ENCODE measurements at places on chromosomes 16 and 17.

GRCh38 chr17:14950216-14950615 lies 314.9 kb downstream of the PMP22 start:
- DNase-seq: no peak

GRCh38 chr16:78571898-78572358 lies 472.5 kb downstream of the WWOX start:
- DNase-seq: no peak

- no peak for DNase-seq
Observed at GRCh38 chr17:71995590-71995989, 125.2 kb upstream of the SOX9 start.

GRCh38 chr17:82884970-82885353 lies 45.1 kb upstream of the ZNF750 start:
- DNase-seq: no peak

DNA sequence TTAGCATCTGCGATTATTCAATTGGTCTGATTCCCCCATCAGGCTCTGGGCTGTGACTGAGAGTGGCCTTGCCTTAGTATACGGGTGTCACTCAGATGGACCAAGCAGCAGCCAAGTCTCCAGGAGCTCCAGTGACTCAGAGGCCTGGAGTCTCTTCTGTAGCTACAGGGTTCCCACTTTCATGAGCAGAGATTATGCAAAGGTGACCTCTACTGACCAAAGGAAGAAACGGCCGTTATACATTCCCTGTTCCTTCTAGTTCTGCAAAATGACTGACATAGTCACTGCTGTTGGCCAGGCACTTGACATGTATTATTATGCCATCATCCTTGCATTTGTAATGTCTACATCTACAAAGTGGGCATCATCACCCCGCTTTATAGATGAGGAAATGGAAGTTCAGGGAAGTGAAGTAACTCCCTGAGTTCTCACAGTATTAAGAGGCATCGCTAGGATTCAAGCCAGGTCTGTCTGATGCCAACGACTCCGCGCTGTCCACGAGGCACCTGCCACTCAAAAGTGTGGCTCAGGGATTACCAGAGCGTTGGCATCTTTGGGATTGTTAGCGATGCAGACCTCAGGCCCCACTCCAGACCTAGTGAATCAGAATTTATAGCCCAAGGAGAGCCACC lies 23.3 kb downstream of the SLC38A7 start:
- DNase-seq: peak; percentile 89

DNA sequence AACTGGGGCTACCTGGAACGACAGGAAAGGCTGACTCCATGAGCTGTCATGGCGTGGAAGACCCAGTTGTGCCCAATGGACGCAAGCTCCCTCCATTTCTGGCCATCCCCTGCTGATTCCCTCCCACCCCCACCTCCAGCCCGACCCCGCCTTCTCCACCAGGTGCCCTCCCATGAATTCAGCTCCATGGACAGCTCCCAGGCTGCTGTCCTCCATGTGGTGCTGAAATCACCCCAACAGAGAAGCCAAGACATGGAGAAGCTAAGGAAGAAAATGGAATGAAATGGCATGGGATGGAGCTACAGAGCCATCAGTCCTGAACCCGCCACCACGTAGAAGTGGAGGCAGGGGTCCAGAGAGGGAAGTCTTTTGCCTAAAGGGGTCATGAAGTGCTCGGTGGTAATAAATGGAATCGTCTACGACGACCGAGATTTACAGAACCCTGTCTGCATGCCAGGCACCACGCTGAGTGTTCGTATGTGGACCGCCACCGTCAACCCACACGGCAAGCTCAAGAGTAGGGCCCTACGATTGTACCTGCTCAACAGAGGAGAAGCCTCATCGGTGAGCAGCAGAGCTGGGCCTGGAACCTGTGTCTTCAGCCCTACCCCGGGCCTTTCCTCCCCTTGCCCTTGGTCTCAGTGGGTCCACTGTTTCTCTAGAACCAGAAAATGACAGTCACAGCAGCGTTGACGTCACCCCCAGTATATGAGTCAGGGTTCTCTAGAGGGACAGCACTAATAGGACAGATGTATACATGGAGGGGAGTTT lies 9.3 kb upstream of the ZC3H18 start:
- DNase-seq: peak; percentile 70

- DNase-seq: no peak
Observed at GRCh38 chr16:921321-921905, 49.4 kb downstream of the LMF1 start.

GRCh38 chr17:7058831-7059447 lies 15.0 kb upstream of the SLC16A11 start:
- no peak for DNase-seq

DNA sequence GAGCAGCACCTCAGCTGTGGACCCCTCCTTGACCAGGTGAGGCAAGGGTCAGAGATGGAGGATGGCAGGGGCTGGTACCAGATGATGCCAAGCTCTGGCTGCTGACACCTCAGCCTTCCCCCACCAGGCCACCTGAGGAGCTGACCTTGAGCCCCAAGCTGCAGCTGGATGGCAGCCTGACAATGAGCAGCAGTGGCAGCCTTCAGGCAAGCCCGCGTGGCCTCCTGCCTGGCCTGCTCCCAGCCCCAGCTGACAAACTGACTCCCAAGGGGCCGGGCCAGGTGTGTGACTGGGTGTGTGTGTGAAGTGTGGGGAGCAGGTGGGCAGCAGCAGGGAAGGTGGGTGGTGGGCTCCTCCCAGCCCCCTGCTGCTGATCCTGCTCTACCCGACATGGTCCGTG lies 4.7 kb upstream of the NRN1L start:
- no peak for DNase-seq

DNA sequence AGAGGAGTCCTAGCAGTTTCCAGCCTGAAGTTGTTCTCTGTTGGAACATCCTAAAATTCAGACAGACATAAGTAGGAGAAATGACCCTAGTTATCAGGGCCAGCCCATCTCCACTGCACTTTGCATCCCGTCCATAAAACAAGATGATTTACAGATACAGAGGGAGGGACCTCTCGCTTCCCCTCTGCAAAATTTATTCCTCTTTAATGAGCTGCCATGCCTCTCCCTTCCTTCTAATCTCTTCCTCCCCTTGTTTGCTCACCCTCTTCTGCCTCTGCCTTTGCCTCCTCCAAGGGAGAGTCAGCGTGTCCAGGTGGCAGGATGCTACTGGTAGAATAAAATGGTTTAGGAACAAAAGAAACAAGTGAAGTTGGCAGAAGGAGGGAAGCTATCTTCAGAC lies 351.3 kb downstream of the SOX9 start:
- DNase-seq: no peak

- DNase-seq: no peak
Observed at GRCh38 chr17:51997723-51998122, 160.8 kb downstream of the CA10 start.

DNA sequence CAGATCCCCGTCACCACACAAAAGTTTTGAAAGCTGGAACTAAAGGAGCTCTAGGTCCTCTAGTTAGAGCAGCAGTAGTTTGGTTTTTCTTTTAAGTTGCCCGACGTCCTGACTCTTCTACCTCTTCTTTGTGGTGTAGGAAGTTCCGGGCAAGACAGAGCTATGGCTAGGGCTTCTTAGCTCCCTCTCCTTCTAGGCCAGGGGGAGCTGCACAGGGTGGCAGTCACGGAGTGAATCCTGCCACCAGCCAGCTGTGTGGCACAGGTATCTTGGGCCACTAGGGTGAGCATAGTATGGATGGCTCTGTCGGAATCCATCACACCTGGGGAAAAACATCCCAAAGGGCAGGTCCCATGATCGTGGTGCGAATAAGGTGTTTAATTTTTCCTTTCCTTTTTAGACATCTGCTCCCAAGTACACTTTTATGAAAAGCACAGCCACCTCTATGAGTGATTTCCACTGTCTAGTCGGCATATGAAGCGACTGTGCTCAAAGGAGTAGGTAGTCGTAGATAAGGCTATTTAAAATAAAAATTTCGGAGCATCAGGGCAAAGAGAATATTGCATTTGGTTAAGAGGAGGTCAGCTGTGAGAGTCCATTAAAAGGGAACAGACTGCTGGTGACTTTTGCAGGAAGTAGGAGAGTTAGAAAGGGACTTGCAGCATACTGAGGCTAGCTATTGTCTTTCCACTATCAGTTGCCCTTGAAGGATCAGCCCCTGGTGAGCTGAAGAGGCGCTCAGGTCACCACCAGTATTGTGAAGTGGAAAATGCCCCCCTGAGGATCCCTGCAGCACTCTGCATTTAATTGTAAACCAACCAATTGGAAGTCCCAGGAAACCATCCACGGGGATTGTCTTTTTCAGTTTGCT lies 2.1 kb downstream of the PRKCA start:
- no peak for DNase-seq

- no peak for DNase-seq
Observed at GRCh38 chr17:28956112-28956511, 4.8 kb upstream of the PHF12 start.

DNA sequence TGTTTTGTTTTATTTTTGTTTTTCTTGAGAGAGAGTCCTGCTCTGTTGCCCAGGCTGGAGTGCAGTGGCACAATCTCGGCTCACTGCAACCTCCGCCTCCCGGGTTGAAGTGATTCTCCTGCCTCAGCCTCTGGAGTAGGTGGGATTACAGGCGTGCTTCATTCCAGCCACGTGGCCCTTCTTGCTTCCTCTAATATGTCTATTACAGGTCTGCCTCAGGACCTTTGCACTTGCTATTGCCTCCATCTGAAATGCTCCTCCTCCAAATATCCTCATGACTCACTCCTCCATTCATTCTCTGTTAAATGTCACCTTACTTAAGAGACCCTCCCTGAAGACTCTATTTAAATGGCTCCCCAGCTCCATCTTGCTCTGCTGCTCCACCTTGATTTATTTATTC lies 39.0 kb downstream of the LYRM9 start:
- no peak for DNase-seq

GRCh38 chr17:44559634-44560554 lies 2.6 kb downstream of the FZD2 start:
- no peak for DNase-seq

- DNase-seq: no peak
Observed at GRCh38 chr16:67387479-67388079, 5.7 kb downstream of the TPPP3 start.

DNA sequence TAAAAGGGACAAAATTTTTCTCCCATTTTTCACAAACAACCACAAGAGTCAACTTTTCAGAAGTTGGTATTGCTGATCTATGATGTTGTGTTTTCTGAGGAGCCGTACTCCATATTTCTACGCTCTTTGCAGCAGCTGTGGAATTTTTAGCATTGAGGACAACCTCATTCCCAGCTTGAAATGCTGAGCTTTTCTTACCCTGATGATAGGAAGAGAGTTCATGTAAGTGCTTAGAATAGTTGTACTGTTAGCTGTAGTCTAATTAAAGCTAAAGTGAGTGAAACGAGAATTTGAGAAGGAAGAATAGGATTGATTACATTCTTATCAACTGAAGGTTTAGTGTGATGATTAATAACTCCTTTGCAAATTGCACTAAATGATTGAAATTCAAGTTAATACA lies 72.3 kb downstream of the NF1 start:
- DNase-seq: no peak

- DNase-seq: no peak
Observed at GRCh38 chr16:80260906-80261311, 279.9 kb upstream of the DYNLRB2 start.

DNA sequence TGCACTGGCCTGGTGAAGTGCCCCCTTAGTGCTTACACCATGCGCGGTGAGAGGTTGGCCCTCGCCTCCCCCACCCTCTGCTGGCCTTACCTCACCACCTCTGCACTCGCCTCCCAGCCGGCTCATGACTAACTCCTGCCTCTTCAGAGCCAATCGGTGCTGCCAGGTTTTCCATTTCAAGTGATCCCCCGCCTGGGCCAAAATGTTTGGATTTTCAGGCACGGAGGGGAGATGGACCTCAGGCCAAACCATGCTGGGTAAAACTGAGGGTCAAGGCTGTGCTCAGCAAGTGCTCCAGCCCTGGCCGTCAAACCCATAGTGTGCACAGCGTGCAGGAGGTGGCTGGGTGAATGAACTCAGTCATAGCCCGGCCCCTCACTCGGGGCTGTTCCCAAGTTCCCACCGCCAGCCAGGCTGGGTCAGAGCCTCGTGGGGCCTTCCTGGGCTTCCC lies 175.4 kb downstream of the SEC14L1 start:
- DNase-seq: no peak

All from hematopoietic multipotent progenitor cell treated with erythropoietin and hydrocortisone succinate and interleukin-3 and kit ligand, for 4 days (in vitro differentiated cells).